ENCODE measurements at places on chromosomes 1 and 21. TPM values are rescaled to one million over a fixed set of nuclear protein-coding genes. Genes with fewer than 3 reads are reported as not detected.

KIF21B gene
- total RNA-seq = 104 TPM

IL19 gene
- total RNA-seq = not detected

DIO1 gene
- total RNA-seq = not detected

DDR2 gene
- 0.02 TPM for total RNA-seq

RIPK4 gene
- total RNA-seq = 0.07 TPM

GJA9 gene
- total RNA-seq = not detected

S100A2 gene
- 1.8 TPM for total RNA-seq

FCGR3A gene
- total RNA-seq = not detected

SPRR2A gene
- total RNA-seq = not detected

VHLL gene
- 0.52 TPM for total RNA-seq

VANGL1 gene
- total RNA-seq = 16.4 TPM

HIVEP3 gene
- 18.4 TPM for total RNA-seq

KIF17 gene
- not detected for total RNA-seq

C1orf141 gene
- not detected for total RNA-seq

ACTN2 gene
- total RNA-seq = not detected

B3GALT5 gene
- not detected for total RNA-seq

BRINP3 gene
- total RNA-seq = not detected

PADI2 gene
- total RNA-seq = 0.23 TPM

AGMAT gene
- total RNA-seq = 17.6 TPM

CPT2 gene
- total RNA-seq = 13.0 TPM

RIPPLY3 gene
- total RNA-seq = not detected

SMIM34 gene
- total RNA-seq = not detected

GRIK1 gene
- total RNA-seq = not detected

TCEANC2 gene
- 13.5 TPM for total RNA-seq

GNG5 gene
- total RNA-seq = 90.1 TPM

HUNK gene
- total RNA-seq = 0.17 TPM

SMPDL3B gene
- total RNA-seq = 0.20 TPM

E2F2 gene
- 112 TPM for total RNA-seq

RNU1-4 gene
- 2,477 TPM for total RNA-seq

ITGB2 gene
- total RNA-seq = 439 TPM

LAMC2 gene
- 0.05 TPM for total RNA-seq

CTSK gene
- total RNA-seq = 5.1 TPM

WNT3A gene
- not detected for total RNA-seq

FBXO2 gene
- 2.1 TPM for total RNA-seq

DMRTA2 gene
- not detected for total RNA-seq

S100A5 gene
- total RNA-seq = 3.0 TPM

PBX1 gene
- total RNA-seq = 0.15 TPM

CR2 gene
- total RNA-seq = not detected

GOLT1A gene
- total RNA-seq = not detected

SH3BGR gene
- 1.6 TPM for total RNA-seq

ANGPTL3 gene
- total RNA-seq = not detected

SRM gene
- total RNA-seq = 93.8 TPM

PTGFR gene
- total RNA-seq = not detected

MAGI3 gene
- 11.0 TPM for total RNA-seq

ERICH3 gene
- total RNA-seq = not detected

Data from activated CD4-positive, alpha-beta T cell treated with anti-CD3 and anti-CD28 coated beads, Interleukin-2, amount 10 ng/mL, durations not matched to agents 7 days and 5 days (primary cell).